ENCODE measurements at places on chromosomes 4 and X.

DNA sequence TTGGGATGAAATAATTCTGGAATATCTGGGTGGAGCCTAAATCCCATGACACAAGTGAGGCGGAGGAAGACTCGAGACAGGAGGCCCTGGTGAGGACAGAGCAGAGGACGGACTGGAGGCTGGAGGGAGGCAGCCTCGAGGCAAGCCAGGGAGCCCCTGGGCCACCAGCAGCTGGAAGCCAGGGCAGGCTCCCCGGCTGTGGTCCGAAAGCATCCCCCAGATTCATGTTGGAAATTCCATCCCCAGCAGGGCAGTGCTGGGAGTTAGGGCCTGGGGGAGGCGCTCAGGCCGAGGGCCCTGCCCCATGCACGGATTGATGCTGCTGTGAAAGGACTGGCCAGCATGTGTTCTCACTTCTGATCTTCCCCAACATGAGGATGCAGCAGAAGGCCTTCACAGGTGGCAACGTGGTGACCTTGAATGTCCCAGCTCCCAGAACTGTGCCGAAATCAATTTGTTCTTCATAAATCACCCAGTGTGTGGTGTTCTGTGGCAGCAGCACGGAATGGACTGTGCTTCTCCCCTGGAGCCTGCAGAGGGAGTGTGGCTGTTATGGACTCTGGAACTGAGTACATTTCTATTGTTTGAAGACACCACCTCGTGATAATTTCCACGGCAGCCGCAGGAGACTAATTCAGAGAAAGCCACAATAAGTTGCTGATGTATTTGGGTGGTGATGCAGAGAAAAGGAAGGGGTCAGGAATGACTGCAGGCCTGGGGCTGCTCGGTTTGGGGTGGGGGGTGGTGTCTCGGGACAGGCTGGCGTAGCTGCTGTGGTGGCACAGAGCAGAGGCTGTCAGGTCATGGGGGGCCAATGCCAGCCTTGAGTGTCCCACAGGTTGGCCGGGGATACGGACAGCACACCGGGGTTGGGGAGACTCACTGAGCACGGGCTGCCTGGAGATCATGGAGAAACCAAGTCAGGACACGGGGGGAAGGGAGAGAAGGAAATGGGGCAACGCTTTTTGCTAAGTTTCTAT, 56.9 kb downstream of the PCGF3 start:
- DNase-seq = no peak

DNA sequence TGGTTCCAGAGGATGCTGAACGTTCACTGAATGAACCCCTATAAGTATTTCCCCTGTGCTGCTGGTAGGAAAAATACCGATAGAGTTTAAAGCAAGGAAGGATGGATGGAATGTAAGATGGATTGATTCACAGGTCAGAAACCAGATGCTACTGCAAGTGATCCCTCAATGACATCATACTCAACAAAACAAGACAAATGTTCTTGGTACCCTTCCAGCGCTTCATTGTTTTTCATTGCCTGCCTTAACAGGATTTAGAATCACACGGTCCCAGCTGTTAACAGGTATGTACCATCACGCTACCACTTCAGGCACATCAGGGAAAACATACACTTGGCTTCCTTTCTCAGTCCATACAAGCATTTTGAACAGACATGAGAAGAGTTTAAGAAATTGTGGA, 118.1 kb upstream of the TLR3 start:
- no peak for DNase-seq

DNA sequence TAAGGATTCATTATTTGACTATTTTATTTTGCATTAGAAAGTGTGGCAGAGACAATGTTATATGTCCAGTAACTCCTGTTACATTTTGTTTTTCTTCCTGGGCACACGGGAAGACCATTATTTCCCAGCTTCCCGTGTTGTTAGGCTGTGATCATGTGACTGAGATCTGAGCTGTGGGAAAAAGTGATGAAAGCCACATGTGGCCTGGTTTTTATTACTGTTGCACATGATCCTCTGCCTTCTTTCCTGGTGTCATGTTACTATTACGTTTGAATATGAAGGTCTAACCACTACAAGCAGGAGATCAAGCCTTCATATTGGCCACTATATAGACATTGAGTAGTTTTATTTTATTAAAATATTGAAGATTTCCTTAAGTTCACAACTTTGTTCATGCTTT, 28.2 kb upstream of the MID1 start:
- DNase-seq = no peak

DNA sequence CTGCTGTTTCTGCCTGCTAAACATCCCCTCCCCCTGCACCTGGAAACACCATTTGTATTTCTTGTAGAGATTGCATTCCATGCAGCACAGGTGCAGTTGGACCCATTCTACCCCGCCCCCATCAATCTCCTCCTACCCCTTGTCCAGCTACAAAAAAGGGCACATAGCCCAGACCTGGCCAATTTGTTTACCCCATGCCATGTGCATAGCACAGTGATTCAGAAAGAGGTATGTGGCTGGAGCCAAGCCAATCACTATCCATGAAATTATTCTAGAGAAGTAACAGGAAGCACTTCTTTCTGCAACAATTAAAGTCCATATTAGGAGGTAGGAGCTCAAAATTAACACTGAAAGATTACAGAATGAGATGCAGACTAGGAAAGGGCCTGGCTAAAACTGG, 20.2 kb upstream of the TMEM184C start:
- DNase-seq = no peak

GRCh38 chr4:53706422-53707032, 115.2 kb upstream of the LNX1 start:
- no peak for DNase-seq

DNA sequence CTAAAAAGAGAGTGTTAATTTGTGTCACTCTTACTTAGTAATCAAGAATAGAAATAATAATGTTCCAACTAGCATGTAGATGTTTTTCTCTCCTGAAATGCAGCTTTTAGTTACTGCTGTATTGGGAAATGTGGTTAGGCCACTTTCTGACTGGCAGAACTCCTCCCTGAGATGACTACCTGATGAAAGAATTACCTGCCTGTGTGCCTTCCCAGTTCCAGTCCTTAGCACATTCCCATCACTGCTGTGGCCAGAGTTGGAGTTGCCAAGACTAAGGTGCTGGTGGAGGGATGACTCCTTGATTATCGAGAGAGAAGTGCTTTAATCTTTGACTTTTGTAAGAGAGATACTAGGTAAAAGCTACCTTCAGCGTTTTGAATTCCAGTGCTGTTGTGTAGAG, 9.5 kb downstream of the GAB1 start:
- DNase-seq = no peak

- no peak for DNase-seq
These were observed 39.7 kb downstream of the PTPN13 start for GRCh38 chr4:86633854-86634253.

DNA sequence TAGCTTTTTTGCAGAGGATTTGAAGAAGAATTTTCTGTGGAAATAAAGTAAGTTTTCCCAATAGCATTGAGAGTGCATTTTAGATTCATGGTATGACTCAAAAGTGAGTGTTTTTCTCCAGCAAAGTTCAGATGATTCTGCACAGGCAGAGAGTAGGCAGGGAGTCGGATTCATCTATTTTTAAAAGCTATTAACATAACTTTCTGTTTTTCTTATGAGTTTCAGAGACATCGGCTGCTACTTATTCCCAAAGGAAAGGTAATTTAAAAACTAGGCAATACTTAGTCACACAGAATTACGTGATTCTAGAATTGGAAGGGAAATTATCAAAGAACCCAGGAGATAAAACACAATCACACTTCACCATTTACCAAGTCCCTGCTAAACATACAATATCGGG, 4.4 kb downstream of the CCDC110 start:
- DNase-seq = no peak

GRCh38 chrX:47313056-47313455, 57.3 kb upstream of the ZNF157 start:
- DNase-seq = no peak

DNA sequence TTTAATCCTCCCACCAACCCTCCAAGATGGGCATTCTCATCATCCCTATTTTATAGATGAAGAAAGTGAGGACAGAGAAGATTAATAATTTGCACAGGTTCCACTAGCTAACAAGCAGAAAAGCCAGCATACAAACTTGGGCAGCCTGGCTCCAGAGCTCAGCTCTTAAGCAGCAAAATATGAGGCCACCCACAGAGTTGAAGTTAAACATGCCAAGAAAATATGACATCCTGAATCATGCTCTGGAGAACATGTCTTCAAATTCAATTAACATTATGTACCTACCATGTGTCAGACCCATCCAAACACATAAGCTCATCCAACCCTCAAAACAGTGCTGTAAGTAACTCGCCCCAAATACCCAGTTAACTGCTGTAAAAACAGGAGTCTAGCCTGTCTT, 33.9 kb downstream of the USP46 start:
- DNase-seq = no peak

DNA sequence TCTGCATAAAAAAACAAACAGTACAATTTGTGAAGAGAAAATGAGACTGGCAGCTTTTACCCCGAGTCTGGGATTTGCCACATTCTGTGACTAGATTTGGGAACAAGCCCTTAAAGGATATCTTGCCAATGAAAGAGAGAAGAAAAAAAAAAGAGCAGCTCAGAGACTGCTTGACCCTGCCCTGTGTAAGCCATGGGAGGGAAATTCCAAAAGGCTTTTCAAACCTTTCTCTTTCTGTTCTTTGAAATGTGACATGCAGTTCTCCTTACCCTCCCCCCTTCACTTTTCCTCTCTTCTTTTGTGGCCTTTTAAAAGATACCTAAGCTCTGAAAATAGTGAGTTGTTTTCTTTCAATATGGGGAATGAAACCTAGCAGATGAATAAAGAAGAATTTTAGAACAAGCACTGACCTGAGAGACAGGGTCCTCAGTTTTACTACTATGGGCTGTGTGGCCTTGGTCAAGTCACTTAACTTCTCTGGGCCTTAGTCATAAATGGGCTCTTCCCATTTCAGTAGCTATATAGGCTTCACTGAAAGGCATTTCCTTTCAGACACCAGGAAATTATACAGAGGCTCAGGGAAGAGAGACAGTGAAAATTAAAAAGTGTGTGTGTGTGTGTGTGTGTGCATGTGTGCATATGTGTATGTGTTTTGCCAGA, 5.1 kb downstream of the CCDC160 start:
- no peak for DNase-seq

DNA sequence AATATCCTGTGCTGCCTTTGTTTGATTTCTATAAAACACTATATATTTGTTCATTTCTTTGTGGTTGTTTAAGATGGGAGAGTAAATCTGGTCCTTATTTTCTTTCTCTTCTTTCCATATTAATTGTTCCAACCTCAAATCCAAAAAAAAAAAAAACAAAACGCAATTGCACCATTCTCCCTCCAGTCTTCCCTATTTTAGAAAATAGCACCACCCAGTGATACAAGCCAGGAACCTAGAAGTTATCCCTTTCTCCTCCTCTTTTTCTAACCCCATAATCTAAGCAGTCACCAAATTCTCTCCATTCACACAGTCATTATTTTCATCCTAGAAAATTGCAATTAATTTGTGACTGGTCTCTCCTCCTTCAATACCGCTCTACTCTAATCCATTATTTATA, 107.8 kb downstream of the GABRA3 start:
- DNase-seq = no peak

DNA sequence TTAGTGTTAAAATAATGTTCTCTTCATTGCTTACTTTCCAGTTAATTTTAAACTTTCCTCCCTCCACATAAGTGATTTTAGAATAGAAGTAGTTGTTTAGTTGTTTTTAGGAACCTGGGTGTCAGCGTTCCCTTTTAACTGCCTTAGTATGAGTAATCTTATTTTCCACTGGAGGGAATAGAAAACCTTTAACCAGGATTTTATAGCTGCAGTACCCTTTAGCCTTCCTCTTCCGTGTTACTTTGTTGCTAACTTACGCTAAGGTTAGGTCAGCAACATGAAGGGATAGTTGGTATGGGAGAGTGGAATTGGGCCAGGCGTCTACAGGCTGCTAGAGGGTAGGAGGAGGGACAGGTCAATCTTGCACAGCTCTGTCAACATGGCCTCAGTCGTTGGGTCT, 31.5 kb downstream of the SMS start:
- DNase-seq = no peak

- no peak for DNase-seq
These were observed 24.5 kb upstream of the TAPT1 start for GRCh38 chr4:16250661-16251365.

- DNase-seq = no peak
These were observed 170.5 kb upstream of the PITX2 start for GRCh38 chr4:110793381-110793801.

DNA sequence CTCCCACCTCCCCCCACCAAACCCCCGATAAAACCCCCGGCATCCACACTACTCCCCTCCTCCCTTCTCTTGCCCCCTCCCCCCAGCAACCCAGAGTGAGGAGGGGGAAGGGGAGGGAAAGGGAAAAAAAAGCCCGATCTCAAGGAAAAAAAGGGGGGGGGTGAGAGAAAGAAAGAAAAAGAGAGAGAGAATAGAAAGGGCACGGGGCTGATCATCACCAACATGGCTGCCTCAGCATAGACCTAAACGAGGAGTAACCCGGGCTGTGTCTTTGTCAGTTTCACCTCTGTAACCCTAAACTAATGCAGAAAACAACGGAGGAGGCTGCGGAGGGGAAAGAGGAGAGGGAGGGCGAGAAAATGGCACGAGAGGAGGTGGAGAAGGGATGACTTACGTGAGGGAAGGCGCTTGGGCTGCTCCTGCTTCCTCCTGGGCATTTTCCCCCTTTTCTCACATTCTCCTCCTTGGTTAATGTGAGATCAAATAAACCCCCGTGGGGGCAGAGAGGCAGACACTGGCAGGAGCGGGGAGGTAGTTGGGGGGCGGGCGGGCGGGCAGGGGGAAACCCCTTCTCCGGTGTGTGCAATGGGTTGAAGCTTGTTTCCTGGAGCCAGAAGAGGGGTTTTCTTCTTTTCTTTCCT, 532 bp downstream of the ZNF827 start:
- DNase-seq = no peak

- DNase-seq = no peak
These were observed 23.3 kb downstream of the SPARCL1 start for GRCh38 chr4:87505862-87506261.

GRCh38 chrX:148120999-148121623, 140.0 kb downstream of the FMR1NB start:
- no peak for DNase-seq

- no peak for DNase-seq
These were observed 32.7 kb downstream of the IRF2 start for GRCh38 chr4:184441461-184442313.

DNA sequence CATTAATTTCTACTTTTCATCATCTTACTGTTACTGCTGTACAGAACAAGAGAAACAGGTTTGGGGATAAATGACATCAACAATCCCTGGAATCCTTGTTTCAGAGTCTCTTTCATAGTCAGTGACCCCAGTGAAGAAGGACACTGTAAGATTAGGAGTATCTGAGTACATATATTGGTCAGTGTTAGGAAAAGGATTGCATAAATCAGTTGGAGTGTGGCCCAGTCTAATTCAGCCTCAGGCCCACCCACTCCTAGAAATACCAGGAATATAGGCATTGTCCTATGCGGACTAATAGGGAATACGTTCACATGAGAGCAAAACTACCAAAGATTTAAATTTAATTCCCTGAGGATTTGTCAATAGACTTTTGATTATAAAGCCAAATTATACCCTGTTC, 237.8 kb downstream of the LDB2 start:
- no peak for DNase-seq

GRCh38 chrX:129726307-129727111, 12.3 kb upstream of the XPNPEP2 start:
- DNase-seq = no peak

GRCh38 chr4:83107631-83108030, 6.9 kb downstream of the PLAC8 start:
- DNase-seq = no peak
